ENCODE measurements at places on chromosomes 16 and 17.
A peak's percentile ranks its signal among the peaks of the same experiment; 100 is the strongest.

DNA sequence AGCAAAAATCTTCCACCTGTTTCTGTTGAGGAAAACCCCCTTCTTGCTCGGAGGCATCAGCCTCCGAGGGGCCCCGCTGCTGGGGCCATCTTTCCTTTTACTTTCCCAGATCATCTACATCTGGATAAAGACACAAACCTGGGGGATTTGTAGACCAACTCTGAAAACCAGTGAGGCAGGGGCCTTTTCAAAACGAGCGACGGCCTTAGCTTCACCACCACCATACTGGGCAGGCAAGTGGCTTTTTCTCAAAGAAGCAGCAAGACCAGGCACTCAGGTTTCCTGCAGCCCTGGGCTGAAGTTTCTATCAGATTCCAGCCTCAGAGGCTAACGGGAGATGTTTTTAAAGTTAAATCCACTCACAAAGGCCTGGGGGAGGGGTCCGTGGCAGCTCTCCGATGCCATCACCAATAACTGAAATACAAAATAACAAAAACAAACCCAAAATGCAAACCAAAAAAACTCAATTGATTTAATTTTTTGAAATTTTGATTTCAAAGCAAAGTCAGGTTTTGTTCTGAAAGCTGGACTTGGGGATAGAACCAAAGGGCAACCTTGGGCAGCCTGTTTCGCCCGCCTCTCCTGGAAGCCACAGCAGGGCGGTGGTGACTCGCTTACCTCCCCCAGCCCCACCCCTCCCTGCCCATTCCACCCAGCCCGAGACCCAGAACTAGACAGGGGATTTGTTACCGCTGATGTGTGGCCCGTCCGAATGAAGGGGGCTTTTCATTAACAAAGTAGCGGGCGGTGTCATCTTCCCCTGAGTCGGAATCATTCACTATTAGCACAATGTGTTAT is 55.8 kb downstream of the SALL1 start:
- no peak for DNase-seq

DNA sequence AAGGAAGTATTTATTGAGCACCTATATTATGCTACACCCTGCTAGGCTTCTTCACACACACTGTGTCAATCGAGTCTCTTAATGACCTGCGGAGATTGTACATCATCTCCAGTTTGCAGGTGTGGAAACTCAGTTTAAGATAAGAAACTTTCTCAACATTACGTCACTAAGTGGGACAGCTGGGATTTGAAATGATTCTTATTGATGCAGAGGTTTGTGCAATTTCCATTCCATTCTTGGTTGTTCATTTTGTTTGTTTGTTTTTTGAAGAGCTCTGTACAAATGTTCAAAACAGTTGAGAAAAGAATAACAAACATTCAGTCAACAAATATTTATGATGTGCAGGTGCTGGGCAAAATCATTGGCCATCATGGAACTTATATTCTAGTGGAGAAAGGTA is 84.8 kb downstream of the MAP2K6 start:
- peak; percentile 46 for DNase-seq

DNA sequence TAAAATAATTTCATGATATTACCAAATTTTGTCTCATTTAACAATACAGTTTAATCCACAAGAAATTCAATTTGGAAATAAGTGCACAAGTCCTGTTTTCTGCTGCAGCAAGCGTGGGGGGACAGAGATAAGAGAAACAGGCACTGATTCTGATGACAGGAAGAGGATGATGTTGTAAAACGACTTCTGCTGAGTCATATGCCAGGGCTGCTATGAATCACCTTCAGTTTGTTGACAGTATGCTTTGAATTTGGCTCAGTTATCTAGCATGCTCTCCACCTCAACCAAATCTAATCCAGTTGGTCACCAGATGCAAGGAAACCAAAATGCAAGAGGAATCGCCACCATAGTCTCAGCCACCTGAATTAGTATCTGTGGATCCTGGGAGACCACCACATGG is 244.1 kb upstream of the MON1B start:
- DNase-seq: peak; percentile 85

DNA sequence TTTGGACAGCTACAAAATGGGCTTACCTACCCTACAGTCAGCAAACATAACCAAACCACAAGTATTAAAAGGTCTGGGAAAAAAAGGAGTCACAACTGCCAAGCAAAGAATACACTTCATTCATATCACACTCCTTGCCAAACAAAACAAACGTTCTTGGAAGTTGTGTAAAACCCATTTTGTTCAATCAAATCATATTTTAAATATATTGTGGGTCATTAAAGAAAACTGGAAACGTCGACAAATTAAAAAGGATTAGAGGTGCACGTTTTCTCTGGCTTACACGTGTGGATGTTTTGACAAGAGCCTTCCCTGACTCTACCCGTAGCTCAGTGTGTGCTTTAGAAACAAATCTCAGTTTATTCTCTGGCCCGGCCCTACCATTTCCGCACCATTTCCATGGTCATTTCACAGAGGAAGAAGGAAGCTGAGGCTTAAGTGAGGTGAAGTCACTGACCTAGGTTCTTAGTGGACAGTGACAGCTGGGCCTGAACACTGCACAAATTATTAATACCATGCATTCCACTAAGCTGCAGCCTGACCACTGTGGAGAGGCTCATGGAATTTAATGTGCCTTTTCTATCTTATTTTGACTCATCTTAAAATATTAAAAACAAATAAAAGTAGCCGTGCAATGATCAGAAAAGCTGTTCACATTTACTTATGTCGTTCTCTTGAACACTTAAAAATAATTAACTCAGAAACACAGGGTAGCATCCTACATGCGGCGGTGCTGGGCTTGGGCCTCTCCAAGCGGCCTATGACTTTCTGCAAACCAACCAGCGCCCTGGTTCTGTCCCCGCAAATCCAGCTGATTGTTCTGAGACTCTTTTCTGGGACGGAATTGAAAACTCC is 968 bp downstream of the CEP112 start:
- DNase-seq: peak; percentile 64

DNA sequence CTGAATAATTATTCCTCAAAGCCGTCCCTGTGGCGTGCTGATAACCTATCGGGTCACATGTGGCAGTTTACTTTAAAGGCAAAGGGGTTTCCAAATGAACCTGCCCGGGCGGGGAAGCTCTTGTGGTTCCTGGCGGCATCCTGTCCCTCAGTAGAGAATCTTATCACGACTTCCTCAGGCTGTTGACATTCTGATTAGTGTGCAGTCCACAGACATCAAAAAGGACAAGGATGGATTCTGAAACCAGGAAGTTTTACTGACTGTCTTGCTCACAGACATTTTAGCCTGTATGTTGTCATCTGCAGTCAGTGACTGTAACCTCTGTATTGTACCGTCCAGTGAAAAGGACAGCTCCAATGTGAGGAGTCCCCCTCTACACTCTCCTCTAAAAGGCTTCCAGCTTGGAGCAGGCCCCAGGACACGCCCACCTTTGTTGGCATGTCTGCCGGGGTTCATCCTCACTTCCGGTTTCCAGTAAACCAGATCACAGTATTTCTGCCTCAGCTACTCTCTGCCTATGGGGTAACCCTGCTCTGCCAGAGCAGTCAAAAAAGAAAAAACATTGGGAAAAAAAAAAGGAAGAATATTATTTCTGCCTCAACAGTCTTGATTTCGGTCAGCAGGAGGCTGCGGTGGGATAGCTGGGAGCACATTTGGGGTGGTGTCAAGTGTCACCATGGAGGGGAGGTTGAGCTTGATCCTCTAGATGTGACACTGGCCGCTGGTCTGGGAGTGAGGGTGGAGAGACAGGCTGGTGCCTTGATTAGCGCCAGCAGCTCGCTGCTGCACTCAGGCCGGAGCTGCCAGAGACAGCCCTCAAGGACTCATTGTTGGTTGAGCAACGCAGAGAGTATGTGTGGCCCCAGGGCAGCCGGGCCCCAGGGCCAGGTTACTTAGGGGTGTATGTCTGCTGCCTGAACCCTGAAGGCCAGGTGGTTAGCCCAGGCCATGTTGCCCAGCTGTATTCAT is 89.0 kb upstream of the DNAH17 start:
- peak; percentile 19 for DNase-seq

- no peak for DNase-seq
Observed at GRCh38 chr16:75644240-75645012, 3.0 kb downstream of the KARS1 start.

DNA sequence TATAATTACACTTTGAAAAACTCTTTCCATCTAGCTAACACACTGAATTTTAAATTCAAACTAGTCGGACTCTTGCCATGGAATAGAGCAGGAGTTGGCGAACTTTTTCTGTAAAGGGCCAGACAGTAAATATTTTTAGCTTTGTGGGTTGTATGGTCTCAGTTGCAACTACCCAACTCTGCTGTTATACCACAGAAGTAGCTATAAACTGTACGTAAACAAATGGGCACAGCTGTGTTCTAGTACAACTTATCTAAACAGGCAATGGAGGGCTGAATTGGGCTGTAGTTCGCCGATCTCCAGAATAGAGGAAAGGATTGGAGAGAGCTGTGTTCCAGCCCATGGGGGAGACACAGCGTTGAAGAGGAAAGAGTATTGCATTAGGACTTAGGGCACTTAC is 8.7 kb downstream of the CNTROB start:
- DNase-seq: no peak

DNA sequence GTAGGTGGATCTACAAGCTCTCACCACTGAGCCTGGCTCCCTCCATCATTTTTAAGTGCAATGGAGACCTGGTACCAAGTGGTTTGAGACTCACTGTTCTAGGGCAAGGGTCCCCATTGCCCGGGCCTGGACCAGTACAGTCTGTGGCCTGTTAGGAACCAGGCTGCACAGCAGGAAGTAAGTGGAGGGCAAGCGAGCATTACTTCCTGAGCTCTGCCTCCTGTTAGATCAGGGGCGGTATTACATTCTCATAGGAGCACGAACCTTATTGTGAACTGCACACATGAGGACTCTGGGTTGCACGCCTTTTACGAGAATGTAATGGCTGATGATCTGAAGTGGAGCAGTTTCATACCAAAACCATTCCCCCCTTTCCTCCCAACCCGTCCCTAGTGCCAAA is 6.8 kb upstream of the ZNF594 start:
- DNase-seq: no peak

GRCh38 chr17:65283704-65284103 is 146.5 kb downstream of the RGS9 start:
- no peak for DNase-seq

GRCh38 chr17:1785930-1786329 is 24.1 kb downstream of the SERPINF1 start:
- DNase-seq: no peak

DNA sequence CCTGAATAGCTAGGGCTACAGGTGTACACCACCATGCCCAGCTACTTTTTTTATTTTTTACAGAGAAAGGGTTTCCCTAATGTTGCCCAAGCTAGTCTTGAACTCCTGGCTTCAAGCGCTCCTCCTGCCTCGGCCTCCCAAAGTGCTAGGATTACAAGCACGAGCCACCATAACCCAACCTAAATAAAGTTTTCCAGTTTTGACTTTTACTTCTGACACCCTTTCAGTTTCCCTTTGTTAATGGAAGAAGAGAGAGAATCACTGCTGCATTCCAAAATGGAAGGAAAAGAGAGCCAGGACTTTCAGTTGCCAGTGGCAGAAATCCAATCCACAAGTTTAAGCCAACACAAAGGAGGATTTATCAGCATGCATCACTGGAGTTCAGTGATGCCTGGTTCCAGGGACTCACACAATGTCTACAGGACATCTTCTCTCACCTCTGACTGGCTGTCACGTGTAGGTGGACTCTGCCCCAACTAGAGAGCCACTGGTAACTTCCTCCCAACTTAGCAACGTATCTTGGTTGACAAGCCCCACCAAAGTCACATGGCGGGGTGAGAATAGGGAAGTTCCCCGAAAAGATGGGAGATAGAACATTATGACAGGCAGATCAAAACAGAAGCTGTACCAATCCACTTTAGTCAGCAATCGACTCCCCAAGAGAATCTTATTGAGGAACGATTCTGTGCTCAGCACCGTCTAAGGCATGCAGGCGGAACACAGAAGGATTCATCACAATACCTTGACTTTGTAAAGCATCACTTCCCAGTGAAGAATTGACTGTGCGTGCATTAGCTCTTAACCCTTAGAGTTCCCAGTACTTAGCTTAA is 46.5 kb downstream of the GAS7 start:
- no peak for DNase-seq

- DNase-seq: peak; percentile 61
Observed at GRCh38 chr17:50218071-50218759, 16.8 kb upstream of the COL1A1 start.

GRCh38 chr17:1553354-1554266 is 9.0 kb downstream of the PITPNA start:
- DNase-seq: no peak

DNA sequence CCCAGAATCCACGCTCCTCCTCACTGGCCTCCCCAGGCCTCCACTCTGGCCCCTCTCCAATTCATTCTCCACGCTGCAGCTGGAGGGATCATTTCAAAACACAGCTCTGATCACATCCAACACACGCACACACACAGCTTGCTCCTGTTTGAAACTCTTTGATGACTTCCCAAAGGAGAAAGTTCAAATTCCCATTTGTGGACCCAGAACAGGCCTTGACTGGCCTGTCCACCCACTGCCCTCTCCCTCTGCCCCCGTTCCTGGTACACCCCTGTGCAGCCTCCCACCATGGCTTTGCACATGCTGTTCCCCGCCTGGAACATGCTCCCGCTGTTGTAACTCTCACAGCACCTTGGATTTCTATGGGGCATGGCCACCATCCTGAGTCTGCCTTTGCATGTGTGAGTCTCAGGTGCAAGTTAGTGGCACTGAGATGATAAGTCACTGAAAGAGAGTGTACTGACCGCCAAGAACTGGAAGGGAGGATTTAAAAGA is 100.0 kb downstream of the GSG1L start:
- DNase-seq: no peak

DNA sequence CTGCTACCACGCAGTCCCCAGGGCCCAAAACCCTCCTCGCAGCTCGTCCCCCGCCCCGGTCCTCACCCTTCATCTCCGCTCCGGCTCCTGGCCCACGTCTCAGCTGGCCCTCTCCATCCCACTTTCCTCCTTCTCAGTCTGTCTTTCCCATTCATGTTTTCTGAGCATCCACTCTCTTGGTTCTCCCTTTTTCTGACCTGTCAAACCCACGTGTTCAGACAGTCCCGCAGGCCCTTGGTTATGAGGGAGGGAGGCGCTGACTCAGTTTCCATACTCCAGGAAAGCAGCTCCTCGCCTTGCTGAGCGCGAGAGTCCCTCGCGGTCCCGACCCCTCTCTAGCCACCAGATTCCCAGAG is 392 bp upstream of the HID1 start:
- no peak for DNase-seq

DNA sequence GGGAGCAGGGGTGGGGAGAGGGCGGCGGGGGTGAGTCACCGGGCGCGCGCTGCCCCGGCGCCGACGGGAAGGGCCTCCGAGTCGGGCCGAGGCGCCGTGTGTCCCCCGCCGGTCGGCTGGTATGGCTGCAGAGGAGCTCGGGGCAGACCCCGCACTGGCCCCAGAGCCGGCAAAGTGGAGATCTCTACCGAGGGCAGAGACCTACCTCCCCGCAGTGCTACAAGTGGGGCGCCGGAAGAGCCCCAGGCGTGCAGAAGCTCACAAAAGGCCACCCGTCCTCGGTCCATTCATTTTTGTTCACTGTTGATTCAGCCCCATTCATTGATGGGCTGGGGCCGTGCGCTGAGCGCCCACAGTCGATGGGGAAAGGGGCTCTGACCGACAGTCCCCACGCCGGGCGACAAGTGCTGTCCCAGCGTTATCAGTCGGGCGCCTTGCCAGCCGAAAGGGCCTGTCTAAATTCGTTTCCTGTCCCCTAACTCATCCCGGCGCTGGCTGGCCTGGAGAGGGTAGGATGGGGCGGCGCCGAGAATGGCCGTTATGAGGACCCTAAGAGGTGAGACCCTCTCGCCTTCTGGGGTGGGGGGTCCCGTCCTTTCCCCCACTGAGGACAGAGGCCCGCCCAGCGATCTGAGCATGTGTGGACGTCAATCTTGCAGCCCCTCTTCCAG is 709 bp upstream of the ENO3 start:
- DNase-seq: no peak
